GM13977 (cell line): ENCODE measurements at places on chromosomes 2 and 18.

DNA sequence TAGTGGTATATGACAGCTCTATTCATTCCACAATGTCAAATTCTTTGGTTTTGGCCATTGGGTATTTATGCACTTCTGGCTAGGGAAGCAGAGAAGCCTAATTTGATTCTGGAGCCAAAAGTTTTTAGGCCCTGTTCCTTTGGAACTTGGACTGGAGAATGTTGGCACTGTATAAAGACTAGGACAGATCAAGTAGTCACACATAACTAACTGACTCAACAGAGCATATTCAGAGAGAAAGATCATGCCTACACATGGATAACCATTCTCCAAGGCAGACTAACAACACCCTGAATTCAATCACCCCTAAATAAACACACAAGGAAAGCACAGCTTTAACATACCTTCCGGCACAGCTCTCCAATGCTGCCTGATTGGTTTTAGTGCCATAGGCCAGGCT lies 62.9 kb downstream of the ARHGAP15 start:
- no peak for DNase-seq

DNA sequence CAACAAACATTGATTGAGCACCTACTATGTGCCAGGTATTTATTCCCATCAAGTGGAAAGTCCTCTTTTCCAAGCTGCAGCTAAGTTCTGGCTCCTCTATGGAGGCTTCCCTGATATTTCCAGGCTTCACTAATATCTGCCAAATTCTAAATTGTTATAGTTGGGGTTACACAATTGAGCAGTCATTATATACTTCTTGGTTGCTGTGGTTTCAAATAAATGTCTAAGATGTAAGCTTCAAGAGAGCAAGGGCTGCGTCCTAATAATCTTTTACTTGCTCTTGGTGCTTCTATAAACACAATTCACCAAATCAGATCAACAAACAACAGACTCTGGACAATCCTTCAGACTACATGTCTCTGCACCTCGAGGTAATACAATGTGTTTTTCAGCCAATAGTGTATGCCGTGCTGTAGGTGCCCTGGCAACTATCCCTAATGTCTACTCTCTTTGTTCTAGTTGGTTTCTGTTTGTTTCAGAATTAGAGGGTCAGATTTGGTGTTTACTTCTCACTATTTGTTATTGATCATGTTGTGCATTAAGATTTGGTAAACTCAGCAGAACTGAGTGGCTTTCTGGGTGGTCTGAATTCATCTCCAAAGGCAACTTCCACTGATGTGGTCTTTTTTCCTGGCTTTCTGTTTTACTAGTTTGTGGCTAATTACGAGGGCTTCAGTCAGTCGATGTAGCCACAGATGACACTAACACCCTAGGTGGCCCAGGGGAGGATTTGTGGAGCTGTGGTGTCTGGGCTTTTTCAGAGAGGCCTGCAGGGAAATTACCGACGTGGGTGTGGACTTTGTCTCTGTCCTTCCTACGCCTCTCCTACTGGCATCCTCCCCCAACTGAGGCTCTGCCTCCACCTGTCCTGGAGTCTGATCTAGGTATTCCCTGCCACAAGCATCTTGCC lies 50.4 kb downstream of the CDCA7 start:
- DNase-seq = no peak

GRCh38 chr2:86221066-86221684 lies 21.9 kb downstream of the MRPL35 start:
- peak; percentile 66 for DNase-seq

GRCh38 chr2:218255446-218255845 lies 5.4 kb upstream of the GPBAR1 start:
- DNase-seq = no peak

DNA sequence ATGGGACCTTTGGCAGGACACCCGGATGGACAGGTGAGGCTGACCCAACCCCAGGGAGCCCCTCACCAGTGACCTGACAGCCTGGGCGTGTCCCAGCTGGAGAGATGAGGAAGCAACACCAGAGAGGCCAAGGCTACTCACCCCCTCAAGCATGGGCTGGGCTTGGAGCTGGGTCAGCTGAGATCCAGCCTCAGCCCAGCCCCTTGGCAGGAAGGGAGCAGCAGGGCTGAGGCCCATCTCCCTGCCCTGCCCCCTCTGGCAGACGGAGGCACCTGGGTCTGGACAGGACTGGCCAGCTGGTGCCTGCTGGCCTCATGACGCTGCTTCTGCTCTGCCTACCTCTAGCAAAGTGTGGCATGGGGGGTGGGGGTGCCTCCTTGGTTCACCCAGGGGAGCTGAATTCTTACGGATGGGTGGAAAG lies 37.8 kb downstream of the HS6ST1 start:
- no peak for DNase-seq

- DNase-seq = no peak
Measured at GRCh38 chr18:52236131-52236530, 103.9 kb upstream of the DCC start.

GRCh38 chr2:233223059-233223894 lies 28.2 kb upstream of the ATG16L1 start:
- peak; percentile 73 for DNase-seq

GRCh38 chr2:19883971-19884720 lies 17.6 kb downstream of the TTC32 start:
- no peak for DNase-seq

GRCh38 chr2:17864676-17865075 lies 13.8 kb upstream of the KCNS3 start:
- no peak for DNase-seq

DNA sequence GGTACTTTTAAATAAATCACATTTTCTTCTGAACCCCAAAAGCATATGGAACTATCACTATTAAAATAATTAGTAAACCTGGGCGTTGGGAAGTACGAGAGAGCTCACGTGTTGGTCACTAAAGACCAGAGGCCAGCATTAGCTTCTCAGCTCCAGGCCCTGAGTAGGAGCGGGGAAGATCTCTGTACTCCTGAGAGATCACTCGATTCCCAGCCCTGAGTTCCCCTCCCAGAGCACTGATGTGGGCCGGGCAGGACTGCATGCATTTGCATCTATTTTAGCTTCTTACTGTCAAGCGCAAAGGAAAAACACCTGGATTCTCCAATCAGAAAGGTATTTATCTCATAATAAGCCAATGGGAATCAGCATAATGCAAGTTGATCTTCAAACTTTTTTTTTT lies 6.2 kb downstream of the PXDN start:
- DNase-seq = no peak

- no peak for DNase-seq
Measured at GRCh38 chr2:197435598-197436420, 981 bp upstream of the SF3B1 start.

DNA sequence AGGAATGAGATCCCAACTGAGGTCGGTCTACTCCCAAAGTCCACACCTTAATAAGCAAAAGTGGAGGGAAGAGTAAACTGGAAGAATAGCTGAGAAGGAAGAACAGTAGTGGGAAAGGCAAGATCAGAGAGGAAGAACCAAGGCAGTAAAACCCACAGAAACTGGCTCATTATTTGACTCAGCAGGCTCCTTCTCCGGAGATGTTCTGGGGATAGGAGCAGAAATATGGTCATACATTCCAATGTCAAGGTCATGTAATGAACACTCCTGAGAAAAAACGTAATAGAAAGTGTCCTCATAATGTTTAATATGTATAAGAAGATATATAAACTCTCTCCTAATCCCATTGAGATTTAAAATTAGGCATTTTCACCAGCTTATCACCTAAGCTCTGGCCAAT lies 39.5 kb downstream of the STK39 start:
- DNase-seq = no peak

DNA sequence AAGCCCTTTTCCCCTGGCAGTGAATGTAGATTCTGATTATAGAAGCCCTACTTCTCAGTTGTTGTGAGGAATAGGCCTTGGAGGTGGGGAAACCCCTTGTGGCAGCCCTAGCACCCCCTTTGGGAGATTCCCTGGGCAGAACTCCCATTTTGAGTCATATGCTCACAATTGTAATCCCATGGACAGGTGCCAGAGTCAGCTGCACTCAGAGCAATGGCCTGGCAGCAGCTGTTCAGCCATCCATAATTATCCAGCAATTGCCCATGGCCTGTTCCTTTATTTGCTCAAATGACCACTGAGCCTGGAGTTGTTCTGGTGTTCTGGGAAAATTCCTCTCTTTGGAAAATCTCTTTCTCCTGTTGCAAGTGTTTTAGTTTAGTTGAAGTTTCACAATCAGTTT lies 71.7 kb downstream of the PTRHD1 start:
- DNase-seq = no peak

- DNase-seq = no peak
Measured at GRCh38 chr2:219965287-219966194, 338.1 kb downstream of the SLC4A3 start.

- no peak for DNase-seq
Measured at GRCh38 chr18:7520200-7520785, 46.8 kb upstream of the PTPRM start.

DNA sequence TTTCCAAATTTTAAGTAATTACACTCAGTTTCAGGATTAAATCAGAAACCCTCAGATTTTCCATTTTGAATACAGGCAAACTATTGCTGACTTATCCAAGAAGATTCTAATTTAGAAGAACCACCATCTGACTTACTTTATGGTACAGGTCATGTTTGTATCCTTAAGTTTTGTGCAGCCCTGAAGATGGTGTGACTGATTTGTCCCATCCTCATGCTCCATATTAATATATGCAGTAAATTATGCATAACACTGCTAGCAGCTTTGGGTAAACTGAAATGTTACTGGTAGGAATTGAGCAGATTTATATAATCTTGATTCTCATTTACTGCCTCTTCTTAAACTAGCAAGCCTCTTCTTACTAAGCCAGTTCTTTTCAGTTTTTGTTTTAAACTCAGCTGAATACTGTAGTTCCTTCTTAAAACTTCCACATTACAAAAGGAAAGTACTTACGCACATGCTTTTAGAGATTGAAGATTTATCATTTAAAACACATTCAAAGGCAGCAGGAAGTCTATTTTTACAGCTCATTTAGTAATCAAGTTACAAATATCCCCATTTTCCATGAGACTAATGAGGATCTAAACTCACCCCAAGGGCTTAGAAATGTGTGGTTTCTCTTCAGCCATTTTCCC lies 25.7 kb downstream of the MEX3C start:
- no peak for DNase-seq

DNA sequence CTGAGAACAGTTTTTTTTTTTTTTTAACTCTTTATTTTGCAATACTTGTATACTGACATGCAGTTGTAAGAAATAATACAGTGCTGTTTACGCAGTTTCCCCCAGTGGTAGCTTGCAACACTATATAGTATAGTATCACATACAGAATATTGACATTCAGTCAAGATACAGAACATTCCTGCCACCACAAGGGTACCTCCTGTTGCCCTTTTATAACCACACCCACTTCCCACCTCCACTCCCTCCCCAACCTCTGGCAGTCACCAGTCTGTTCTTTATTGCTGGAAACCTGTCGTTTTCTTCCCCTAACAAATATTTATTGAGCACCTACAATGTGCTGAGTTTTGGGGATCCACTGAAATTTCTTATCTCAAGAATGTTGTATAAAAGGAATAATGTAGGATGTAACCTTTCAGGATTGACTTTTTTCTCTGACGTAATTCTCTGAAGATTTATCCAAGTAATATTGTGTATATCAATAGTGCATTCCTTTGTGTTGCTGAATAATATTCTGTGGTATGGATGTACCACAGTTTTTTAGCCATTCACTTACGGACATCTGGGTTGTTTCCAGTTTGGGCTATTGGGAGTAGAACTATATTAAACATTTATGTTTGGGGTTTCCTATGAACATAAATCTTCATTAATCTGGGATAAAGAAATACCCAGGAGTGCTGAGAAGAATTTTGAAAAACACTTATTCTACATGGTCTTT lies 51.4 kb upstream of the EML6 start:
- DNase-seq = peak; percentile 1

DNA sequence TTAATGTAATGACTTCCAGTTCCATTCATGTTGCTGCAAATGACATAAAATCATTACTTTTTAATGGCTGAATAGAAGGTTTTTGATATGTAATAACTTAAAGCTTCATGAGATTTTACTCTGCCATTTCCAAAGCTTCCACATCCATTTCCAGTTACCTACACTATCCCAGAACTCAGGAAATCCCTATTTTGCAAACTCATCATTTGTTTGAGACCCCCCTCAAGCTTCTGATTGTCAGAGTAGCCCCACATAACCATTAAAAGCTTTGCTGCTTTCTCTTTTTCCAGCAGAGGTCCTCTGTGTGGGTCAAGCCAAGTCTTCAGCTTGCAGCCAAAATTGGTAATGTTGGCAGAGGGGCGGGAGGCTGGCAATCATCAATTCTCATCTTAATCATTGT lies 50.6 kb upstream of the IL1R1 start:
- DNase-seq = no peak

GRCh38 chr2:1501038-1501851 lies 88.0 kb downstream of the TPO start:
- no peak for DNase-seq

DNA sequence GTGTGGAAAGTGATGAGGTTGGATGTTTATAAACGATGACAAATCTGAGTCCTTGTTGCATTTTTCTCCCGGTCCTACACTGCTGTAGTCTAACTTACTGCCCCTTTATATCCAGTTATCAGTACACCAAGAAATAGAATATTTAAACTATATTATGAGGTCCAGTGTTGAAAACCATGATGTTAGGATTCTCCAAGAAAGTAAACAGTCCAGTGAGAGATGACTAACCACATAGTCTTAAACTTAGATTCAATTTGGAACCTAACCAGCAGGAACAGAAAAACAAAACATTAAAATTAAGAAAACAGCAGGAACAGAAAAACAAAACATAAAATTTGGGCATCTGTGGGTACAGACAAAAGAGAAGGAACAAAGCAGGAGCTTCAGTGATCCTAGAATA lies 143.2 kb downstream of the TPGS2 start:
- DNase-seq = no peak

DNA sequence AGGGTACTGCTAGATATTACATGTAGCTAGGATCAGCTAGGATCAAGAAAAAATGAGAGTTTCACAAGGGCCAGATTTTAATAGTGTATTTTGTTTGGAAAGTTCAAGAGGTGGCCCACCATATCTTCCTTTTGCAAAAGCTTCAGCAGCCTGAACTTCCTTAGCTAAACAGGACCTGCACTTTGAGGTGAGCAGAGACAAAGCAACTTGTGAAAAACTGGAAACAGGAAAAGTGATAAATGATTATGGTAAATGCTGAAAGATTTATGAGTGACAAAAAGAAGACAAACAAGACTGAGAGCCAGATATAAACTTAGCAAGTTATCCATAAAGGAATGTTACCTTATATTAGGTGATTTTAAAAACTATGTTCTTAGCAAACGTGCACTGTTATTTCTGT lies 123.6 kb downstream of the ZNF521 start:
- no peak for DNase-seq

DNA sequence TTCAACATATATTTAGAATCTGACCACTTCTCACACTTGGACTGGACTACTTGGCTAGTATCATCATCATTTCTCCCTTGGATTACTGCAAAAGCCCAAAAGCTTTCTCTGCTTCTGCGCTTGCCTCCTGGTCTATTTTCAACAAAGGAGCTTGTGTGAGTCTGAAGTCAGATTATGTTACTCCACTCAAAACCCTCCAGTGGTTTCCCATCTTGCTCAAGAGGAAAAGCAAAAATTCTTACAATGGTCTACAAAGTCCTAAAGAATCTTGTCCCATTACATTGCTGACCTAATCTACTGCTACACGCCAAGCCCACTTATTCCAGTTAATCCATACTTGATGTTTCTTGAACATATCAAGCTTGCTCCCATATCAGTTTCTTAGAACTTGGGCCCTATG lies 9.6 kb downstream of the PREPL start:
- no peak for DNase-seq
